ENCODE measurements at places on chromosomes 13 and 19.

DNA sequence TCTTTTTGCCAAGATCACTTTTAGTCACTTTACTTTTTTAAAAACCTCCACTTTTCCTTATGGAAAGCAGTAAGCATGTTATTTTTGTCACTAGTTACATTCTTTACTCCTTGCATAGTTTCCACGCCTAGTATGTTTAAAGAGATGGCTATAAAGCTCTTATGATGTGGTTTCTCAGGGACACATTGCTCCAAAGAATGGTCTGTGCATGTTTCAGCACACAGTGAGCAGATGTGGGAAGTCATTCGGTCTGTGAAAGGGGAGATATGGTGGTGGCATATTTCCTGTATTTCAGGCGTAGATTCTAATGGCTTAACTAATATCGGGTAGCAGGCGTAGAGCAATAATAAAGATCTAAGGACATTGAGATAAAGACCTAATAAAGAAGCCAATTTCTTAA lies 180.7 kb downstream of the SLITRK6 start:
- DNase-seq, result no peak

DNA sequence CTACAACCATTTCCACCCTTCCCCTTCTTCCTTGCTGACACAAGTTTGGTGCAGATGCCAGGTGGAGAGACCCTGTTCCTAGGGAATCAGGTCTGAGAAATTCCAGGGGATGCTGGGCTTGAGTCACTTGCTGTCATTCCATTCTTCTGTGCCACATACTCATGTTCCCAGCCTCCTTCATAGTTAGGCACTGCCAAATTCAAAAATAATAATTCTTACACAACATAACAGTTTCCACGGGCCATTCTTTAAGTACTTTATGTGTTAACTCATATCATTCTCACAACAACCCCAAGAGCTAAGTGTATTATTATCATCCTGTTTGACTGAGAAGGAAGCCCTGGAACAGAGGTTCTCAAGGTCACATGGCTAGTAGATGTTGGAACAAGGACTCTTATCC lies 27.1 kb upstream of the POMP start:
- no peak for DNase-seq

- DNase-seq, result no peak
These were observed 1.1 kb upstream of the C19orf85 start for GRCh38 chr19:55465460-55466240.

GRCh38 chr19:2503521-2504109 lies 27.7 kb downstream of the GADD45B start:
- DNase-seq, result no peak

DNA sequence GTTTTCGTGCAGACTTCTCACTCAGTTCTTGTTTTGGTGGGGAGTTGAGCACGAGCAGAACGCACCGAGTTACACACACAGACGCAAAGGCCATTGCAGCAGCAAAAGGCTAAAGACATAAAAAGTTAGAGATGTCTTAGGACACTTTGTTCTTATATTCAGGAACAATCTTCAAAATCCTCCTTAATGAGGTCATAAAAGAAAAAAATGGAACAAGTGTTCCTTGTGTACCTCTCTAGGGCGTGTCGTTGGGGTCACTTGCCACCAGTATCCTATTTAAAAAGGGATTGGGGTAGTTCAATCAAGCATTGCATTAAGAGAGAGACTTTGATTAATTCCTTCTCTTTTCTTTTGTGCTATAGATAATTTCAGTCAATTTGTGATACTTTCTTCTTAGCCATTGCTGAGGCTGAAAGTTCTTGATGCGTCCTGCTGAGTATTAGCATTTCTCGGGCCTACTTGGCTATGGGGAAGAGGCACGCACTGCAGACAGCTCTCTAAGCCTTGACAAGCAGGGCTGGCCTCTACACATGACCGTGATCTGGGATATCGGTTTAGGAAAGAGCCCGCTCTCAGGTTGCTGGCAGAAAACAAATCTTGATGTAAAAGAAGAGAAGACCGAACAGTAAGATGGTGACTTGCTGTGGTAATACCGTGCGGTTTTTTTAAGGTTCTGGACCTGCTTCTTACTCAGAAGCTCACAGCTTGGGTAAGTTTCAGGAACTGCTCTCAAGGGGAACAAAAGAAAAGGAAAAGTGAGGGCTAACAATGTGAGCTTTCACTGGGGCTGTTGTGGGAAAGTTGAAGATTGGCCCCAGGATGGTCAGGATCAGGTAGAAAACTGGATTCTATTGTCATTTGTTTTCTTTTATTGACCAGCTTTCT lies 223.6 kb downstream of the TM9SF2 start:
- no peak for DNase-seq
